Stimulated activated CD4-positive, alpha-beta T cell treated with anti-CD3 and anti-CD28 coated beads, Interleukin-1b, Interleukin-23, amount 100 ng/mL, for 48 hours (primary cell): ENCODE measurements at places on chromosomes 2 and 18.

DNA sequence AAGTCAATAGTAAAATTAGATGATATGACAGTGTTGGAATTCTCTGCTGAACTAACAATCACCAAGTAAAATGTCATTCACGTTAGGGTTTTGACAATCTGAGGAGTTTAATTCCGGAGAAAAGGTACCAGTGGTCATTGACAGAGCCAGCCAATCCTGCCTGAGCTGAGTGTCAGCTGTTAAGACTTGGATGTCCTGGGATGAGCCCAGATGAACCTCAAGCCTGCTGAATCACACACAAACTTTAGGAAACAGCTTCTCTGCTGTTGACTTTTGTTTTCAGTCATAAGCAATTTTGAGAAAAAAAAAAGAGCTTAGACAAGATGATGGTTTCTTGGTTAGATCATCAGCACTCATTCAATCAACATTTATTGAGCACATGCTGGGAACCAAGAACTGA, 600.0 kb upstream of the SLC39A10 start:
- no peak for DNase-seq

DNA sequence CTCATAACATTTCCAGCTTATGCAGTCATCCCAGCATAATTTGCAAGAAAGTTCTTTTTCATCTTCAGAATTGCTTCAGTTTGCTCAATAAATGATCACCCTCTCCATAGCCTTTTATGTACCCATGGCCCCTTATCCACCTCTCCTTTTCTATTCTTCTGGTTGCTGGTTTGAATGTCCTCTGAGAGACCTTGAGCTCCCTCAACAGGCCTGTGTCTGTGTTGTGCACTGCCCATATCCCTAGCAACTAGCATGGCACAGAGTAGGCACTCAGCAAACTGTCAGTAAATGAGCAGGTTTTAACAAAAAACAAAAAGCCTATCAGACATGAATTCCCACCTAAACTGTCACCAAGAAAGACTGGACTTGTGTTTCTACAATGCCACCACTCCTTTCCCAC, 160.5 kb downstream of the AKAIN1 start:
- DNase-seq, result no peak

- no peak for DNase-seq
Measured at GRCh38 chr2:68877079-68877772, 6.0 kb upstream of the BMP10 start.

- no peak for DNase-seq
Measured at GRCh38 chr2:25368660-25369059, 26.9 kb upstream of the DNMT3A start.

DNA sequence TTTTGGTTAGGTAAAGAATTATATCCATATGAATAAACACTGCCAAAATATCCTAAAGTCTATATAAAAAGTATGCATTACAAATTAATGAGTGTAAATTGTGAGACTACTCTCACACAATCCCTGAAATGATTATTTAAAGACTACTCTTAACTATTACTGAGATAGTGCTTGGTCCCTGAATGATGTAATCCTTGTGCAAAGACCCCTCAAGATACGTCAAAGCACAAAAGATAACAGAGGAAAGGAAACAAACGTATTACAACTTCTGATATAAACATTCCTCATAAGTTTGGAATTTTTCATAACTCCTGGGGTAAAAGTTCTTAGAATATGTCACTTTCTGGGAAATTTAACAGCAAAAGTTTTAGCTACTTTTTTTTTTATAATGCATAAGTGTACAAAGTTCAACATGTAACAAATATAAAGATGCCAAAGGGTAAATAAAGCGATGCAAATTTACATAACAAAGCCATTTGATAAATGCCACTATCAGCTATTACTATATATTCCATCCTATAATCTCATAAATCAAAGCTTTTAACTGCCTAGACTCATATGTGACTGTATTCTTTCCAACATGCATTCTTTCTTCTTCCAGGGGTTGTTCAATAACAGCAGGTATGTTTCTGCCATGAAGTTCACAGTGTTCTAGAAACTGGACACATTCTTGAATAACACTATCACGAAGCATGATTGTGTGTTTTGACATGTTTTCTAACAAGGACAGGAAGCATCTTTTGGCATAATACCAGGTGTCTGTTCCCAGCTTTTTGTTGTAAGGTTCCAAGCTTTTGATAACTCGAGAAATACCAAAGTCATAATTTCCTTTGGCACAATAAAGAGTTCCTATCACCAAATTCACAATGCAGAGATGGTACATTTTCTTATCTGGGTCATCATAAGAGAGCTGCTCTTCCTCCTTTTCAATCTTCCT, 158.0 kb downstream of the AGPS start:
- no peak for DNase-seq

DNA sequence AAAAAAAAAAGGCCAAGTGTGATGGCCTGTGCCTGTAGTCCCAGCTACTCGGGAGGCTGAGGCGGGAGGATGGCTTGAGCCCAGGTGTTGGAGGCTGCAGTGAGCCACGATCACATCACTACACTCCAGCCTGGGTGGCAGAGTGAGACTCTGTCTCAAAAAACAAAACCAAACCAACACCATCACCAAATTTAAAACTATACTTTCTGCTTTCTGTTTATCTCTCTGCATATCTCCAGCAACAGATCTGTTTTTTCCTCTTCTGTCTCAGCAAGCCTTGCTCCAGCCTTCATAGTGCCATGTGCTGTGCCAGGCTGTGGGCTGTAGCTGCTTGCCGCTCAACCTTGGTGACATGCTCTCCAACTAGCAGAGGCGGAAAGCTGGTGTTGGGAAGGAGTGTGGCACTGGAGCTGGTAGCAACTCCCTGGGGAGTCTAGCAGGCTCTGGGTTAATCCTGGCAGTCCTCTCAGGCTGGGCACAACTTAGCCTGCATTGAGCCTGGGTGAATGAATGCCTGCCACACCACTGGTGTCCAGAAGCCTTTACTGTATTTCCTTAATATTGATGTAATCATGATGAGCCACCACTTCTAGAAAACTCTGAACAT, 204.1 kb downstream of the LDLRAD4 start:
- DNase-seq, result no peak

GRCh38 chr2:70723286-70723885, 44.6 kb downstream of the ADD2 start:
- DNase-seq, result no peak

DNA sequence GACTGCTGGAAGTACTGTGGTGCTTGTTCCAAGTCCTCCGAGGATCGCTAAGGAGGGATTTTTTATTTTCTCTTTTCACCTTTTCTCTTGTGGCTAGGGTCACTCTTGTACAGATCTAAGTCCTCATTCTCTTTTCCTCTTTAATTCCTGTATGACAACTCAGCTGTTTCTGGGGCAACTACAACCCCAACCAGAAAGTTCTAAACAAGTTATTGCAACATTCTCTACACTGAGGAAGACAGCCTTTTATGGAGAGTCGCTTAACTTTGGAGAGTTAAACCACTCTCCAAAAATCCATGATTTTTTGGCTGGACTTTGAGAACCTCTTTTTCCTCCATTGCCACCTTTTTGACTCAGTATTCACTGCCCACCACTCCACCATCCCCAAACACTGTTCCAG, 74.0 kb upstream of the SESTD1 start:
- no peak for DNase-seq

- no peak for DNase-seq
Measured at GRCh38 chr18:72830109-72830508, 37.7 kb downstream of the NETO1 start.

- DNase-seq, result peak; percentile 8
Measured at GRCh38 chr2:833180-833579, 117.5 kb upstream of the SNTG2 start.

- no peak for DNase-seq
Measured at GRCh38 chr2:207264310-207264709, 98.6 kb upstream of the KLF7 start.

DNA sequence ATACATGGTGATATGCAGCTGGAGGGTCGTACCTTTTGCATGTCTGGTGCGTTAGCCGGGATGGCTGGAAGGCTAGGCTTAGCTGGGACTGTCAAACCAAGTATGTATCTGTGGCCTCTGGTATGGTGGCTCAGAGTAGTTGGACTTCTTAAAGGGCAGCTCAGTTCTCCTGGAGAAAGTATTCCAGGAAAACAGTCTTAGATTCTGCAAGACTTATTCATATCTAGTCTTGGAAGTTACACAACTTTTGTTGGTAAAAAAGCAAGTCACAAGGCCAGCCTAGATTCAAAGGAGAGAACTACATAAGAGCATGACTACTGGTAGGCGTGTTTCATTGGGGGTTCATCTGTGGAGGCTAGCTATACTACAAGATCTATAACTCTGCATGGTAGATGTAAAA, 45.5 kb downstream of the EML4 start:
- no peak for DNase-seq

- no peak for DNase-seq
Measured at GRCh38 chr2:151771599-151772358, 37.5 kb upstream of the NEB start.

DNA sequence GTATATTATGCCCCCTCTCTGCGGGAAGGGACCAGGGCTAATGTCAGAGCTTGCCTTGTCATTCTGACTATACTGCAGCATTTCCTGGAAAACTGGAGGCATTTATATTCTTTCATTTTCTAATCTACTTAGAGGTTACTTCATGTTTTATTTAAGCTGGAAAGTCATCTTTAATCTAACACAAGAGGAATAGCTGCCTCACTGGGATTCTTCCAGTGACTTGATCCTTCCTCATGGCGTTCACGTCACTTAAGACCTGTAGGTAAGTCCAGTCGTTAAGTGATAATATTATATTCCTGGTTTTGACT, 727.6 kb upstream of the DDX18 start:
- DNase-seq, result no peak

DNA sequence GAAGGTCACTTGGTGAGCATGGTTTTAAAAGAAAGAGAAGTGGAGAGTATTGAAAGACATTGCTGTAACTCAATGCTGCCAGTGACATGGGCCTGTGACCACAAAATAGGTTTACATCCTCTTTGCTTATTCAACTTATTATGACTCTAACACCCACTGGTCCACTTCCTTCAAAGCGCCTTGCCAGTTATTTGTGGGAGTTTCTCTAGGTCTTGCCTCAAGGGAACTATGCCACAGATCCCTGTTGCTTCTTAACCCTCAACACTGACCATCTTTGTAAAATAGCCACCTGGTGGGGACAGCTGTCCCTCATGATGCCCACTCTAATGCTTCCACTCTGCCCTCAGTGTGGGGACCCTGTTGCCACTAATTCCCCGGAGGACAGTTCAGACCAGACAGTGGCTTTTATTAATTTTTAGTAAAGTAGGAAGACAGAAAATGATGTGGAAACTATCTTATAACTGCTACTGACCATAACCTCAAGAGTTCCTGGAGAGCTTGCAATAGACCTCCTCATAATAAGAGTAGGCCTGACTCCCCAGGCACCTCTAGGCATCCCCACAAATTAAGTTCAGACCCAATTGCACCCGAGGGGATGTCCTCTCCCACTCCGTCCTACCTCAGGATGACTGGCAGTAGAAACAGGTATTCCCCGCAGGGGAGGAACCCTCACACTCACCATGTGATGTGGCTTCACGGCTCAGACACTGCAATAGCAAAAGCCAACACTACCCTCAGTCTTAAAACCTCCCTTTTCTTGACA, 31.3 kb upstream of the SLC25A52 start:
- no peak for DNase-seq

DNA sequence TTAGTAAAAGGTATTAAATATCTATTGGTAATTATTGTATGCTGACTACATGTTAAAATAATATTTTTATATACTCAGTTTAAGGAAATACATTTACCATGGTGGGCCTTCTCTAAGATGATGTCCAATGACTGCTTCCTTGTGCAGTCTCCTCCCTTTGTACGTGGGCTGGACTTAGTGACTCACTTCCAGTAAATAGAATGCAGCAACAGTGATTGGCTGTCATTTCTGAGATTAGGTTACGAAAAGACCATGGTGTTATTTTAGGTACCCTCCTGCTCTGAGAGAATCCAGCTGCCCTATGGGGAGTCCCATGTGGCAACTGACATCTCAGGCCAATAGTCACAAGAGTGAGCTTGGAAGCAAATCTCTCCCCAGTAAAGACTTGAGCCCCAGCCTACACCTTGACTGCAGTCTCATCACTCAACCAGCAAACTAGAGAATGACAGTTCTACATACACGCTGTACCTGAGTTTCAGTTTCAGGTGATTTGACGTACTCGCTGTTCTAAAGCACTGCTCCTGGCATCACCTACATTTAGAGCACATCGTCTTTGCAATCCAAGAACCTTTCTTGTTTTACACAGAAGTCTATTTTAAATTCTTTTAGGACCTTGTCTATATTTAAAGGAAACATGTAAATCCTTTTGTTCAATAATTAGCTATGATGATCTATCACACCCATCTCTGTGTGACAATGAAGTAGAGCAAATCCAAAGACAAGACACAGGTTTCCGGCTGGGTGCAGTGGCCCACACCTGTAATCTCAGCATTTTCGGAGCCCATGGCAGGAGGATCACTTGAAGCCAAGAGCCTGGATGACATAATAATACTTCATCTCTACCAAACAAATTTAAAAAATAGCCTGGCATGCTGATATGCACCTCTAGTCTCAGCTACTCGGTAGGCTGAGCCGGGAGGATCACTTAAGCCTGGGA, 87.2 kb downstream of the COBLL1 start:
- DNase-seq, result no peak

- DNase-seq, result no peak
Measured at GRCh38 chr2:162370931-162371330, 27.0 kb downstream of the GCA start.

DNA sequence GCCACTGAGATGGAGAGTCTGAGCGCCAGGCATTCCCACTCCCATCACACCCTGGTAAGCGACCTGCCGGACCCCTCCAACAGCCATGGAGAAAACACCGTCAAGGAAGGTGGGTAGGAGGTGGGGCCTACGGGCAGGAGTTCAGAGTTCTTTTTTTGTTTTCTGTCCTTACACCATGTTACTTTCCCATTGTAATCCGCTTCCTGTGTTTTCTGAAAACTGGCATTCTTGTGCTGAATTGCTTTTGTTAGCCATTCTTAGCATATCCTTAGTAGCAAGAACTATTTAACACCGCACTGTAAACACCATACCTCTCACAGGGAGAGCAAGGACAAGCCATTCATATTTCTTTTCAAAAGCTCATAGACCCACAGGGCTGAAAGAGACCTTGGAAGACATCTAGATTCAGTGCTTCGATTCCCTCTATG, 46.2 kb downstream of the UNC80 start:
- no peak for DNase-seq

DNA sequence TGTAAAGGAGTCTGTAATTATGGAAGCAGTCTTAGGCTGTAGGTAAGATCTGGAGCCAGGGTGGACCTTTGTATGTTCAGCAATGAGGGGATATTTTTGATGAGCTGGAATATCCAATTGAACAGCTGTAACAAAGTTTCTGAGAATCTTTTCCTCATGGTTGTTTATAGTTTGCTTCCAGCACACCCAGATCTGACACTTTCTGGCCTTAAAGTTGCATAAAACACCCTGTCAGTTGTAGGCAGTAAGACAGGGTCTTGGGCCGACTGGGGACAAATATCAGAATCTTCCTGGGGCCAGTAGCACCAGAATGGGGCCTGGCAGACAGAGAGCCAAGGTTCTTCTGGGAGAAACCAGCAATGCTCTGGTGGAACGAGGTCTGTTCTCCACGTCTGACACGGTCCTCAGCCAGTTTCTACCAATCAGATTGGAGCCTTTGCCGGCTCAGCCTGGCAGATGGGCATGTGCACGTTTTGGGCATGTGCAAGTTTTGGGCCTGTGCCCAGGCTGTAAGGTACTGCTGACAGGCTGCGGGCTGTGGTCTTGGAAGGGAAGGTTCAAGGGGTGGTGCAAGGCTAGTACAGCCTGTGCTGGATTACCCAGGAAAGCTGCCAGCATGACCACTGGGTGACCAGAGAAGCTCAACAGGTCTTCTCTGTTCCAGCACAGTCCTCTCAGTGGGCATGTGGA, 89.8 kb downstream of the PRKCE start:
- no peak for DNase-seq
